ENCODE measurements at places on chromosomes 3 and 15. TPM values are rescaled to one million over a fixed set of nuclear protein-coding genes. Genes with fewer than 3 reads are reported as not detected.

The ZNF501 gene
- 0.21 TPM for total RNA-seq

The PLAAT1 gene
- total RNA-seq = 0.52 TPM

The EOMES gene
- total RNA-seq = 3.4 TPM

The THSD4 gene
- 0.10 TPM for total RNA-seq

The GOLGA8R gene
- total RNA-seq = 2.2 TPM

The GABRR3 gene
- total RNA-seq = under 0.01 TPM

The FEZF2 gene
- total RNA-seq = not detected

The RPS17 gene
- total RNA-seq = 2,519 TPM

The ECE2 gene
- not detected for total RNA-seq

The LINGO1 gene
- total RNA-seq = not detected

The OSTN gene
- total RNA-seq = under 0.01 TPM

The UROC1 gene
- not detected for total RNA-seq

The MUC13 gene
- under 0.01 TPM for total RNA-seq

The BFSP2 gene
- total RNA-seq = not detected

The SAMMSON gene
- not detected for total RNA-seq

The MUC4 gene
- total RNA-seq = under 0.01 TPM

The FBXW12 gene
- total RNA-seq = not detected

The GPR62 gene
- 0.10 TPM for total RNA-seq

The PDIA5 gene
- total RNA-seq = 3.4 TPM

The SAMD7 gene
- not detected for total RNA-seq

The CCDC39 gene
- not detected for total RNA-seq

The ERICH6 gene
- total RNA-seq = 0.21 TPM

The CYP19A1 gene
- total RNA-seq = 0.31 TPM

The CEMIP gene
- total RNA-seq = 0.21 TPM

The RASL12 gene
- not detected for total RNA-seq

The SEMA3F gene
- total RNA-seq = 0.42 TPM

The XIRP1 gene
- under 0.01 TPM for total RNA-seq

The TNK2 gene
- total RNA-seq = 36.4 TPM

The CACNA2D3 gene
- total RNA-seq = 2.0 TPM

The RPS27L gene
- 35.6 TPM for total RNA-seq

The TMEM212 gene
- not detected for total RNA-seq

The WDR73 gene
- 17.8 TPM for total RNA-seq

The BUB1B gene
- 2.7 TPM for total RNA-seq

The ITPKA gene
- 0.10 TPM for total RNA-seq

The HOMER2 gene
- 3.7 TPM for total RNA-seq

The TMC3 gene
- not detected for total RNA-seq

The PLCB2 gene
- total RNA-seq = 61.7 TPM

Data from mononuclear cell (primary cell).